ENCODE measurements at places on chromosomes 1 and 21.
A peak's percentile ranks its signal among the peaks of the same experiment; 100 is the strongest.

- no peak for DNase-seq
Observed at GRCh38 chr1:95245029-95245428, 11.0 kb downstream of the RWDD3 start.

- DNase-seq, result no peak
Observed at GRCh38 chr1:204316164-204316563, 43.6 kb downstream of the PLEKHA6 start.

GRCh38 chr1:37186246-37186756, 152.0 kb upstream of the GRIK3 start:
- no peak for DNase-seq

DNA sequence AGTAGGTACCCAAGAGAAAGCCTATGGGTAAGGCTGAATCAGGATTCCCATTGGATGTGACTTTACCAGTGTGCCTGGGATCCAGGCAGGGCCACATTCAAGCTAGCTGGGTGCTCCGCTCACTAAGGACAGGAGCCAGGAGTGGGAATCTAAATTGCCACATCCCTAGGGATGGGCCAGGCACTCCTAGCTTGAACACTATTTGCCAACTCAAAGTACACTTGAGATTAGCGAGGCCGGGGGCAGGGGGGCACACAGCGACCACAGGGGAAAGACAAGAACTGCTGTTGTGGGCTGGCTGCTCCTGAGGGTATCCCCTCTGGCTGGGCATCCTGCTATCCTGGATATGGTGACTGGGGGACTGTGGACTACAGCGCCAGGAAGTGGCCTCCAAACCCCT, 4.3 kb downstream of the SLC45A3 start:
- DNase-seq, result no peak

- DNase-seq, result no peak
Observed at GRCh38 chr1:121414905-121415304, 230.1 kb downstream of the SRGAP2C start.

GRCh38 chr1:33407352-33408092, 23.4 kb downstream of the PHC2 start:
- DNase-seq, result no peak

GRCh38 chr1:232908831-232909230, 41.6 kb upstream of the NTPCR start:
- DNase-seq, result no peak

GRCh38 chr1:88985692-88986091, 6.7 kb downstream of the KYAT3 start:
- no peak for DNase-seq

DNA sequence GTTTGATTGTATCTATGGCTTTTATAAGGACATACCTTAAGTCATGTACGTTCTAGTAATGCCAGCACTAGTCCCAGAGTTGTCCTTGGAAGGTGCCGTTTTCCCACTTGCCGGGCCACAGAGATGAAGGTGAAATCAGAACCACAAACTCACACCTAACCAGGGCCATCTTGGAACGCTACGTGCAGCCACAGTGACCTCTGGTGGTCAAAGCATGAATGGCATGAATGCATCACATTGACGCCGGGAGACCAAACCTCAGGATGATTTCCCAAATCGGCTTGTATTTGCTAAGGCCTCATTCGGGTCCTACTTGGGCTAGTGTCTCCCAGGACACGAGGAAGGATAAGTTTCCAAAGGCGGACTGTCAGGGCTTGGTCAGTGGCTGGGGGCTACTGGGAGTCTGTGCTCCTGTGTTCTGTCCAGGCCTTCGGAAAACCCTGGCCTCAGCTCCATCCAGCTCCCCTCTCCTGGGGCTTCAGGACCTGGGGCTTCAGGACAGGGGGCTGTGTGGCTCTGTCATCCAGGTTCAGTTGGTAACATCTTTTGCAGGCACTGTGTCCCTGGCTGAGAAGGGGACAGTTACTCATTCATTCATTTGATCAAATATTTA, 260.5 kb downstream of the PRDM2 start:
- peak; percentile 71 for DNase-seq

GRCh38 chr1:219938706-219939105, 10.3 kb upstream of the SLC30A10 start:
- no peak for DNase-seq

DNA sequence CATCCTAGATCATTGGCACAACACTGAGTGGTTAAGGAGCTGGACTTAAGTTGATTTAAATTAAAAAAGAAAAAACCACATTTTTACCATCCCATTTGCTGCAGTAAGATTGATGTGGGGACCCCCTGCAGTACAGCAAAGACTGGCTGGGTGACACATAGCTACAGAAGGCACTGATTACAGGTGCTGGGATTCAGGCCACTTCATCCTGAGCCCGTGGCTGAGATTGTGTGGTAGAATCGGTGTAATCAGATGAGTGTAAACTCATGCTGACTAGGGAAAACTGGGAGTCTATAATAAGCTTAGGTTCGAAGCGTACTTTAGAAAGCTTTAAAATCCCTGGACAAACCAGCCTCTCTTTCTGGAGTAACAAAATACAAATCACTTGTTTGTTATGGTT, 70.1 kb downstream of the SLC25A24 start:
- DNase-seq, result no peak

DNA sequence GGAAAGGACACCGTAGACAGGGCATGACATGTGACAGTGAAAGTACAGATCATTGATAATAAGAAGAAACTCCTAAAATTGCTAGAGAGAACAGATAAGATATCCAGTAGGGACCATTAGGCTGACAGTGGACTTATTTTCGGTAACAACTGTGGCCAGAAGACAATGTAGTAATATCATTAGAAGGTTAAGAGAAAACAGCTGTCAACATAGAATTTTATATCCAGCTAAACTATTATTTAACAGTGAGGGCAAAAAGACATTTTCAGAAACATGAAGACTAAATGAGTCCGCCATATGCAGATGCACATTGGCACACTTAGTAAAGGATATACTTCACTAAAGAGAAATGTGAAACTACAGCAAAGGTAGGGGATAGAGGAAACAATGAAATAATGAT, 95.4 kb upstream of the GUCA2B start:
- no peak for DNase-seq

DNA sequence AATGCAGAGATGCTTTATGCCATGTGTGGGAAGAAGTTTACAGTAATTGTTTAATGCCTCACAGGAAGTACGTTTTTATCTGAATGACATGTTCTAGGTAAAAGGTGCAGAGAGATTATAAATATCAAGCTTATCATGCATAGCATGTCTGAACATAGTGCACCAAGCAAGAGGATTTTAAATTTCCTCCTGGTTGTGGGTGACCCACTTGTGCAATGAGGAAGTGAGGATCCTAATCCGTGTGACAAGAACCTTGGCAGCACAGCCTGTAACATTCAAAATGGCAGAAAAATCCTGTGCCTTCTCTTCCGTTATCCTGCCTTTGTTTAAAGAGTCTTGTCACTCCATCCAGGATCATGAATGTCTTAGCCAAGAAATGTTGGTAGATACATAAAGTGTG, 75.6 kb downstream of the PLA2G4A start:
- no peak for DNase-seq

DNA sequence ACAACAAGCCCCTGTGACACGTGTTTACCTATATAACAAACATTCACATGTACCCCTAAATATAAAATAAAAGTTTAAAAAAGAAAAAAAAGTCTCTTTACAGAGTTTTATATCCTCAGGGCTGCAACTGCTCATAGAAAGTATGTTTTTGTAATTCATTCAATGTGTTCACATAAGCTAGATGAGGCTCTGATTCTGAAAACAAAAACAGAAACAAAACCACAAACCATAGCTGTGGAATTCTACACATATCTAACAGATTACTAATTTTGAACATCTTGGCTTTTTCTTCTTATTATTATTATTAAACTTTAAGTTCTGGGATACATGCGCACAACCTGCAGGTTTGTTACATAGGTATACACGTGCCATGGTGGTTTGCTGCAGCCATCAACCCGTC, 579.6 kb upstream of the ZRANB2 start:
- no peak for DNase-seq

- no peak for DNase-seq
Observed at GRCh38 chr1:30275926-30276764, 447.2 kb downstream of the MATN1 start.

Data from stimulated activated naive CD8-positive, alpha-beta T cell treated with anti-CD3 and anti-CD28 coated beads, Interleukin-15, Interleukin-2, amounts not matched to agents 100 U/mL and 50 U/mL, for 24 hours (primary cell).